K562 (cell line): ENCODE measurements at places on chromosomes 1 and 21.

DNA sequence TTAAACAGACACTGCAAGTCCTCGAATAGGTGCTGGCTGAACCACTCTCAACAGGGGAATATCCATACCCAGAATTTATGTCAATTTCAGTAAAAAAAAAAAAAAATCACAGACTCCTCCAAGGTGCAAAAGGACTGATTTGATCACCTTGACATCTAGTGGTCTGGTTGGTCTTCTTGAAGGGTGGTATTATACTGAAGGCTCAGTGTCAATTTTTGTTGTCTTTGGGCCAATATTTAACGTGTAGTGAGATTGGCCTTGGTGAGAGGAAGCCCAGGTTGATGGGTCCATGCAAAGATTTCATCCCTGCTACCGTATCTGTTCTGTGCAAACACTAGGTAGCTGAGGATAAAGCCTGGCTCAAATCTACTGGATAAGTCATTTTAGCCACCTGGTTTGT is 4.0 kb upstream of the GBP5 start:
- no peak for DNase-seq

DNA sequence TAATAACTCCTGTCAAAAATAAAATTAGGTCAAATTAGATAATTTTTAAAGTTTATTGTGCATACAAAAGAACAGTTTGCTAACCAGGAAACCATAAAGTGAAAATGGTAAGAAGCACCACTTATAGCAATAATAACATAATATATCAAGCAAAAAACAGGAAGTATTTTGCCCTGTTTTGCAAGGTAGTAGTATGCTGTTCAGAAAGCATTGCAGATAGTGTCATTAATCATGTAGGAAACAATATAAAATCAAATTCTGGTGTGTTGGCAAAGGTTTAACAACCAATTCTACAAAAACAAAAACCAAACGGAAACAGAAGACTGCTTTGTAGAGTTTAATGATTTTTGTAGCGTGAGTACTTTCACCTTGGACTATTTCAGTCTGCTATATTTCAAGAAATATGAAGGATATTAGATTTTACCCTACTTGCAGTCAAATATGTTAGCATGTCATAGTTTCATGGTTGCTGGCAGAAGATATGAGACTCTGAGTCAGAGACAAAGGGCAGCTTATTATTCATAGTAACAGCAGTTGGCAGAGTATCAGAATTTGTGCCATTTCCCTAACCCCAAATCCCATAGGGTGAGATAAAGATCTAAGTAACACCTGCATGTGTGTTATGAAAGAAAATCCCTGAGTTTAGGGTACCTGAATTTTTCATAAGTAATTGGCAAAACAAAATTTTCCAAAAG is 729.0 kb upstream of the BRINP3 start:
- no peak for DNase-seq

DNA sequence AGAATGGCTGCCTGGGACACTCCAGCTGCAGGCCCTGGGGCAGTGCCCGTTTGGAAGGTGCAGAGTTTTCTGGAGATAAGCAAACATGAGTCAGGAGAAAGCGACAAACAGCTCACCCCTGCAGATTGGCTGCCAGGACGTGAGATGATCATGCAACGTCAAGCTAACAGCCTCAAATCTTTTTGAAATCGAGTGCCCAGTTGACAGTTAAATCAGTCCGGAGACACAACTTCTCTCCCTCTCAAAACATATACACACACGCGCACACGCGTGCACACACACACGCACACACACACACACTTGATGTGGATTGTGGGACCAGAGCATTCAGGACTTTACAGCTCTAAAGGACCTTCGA is 49.4 kb downstream of the TENT5C start:
- peak; percentile 70 for DNase-seq

GRCh38 chr1:58430421-58431275 is 115.9 kb downstream of the OMA1 start:
- DNase-seq: no peak

GRCh38 chr1:48532976-48533375 is 61.0 kb upstream of the SPATA6 start:
- no peak for DNase-seq

DNA sequence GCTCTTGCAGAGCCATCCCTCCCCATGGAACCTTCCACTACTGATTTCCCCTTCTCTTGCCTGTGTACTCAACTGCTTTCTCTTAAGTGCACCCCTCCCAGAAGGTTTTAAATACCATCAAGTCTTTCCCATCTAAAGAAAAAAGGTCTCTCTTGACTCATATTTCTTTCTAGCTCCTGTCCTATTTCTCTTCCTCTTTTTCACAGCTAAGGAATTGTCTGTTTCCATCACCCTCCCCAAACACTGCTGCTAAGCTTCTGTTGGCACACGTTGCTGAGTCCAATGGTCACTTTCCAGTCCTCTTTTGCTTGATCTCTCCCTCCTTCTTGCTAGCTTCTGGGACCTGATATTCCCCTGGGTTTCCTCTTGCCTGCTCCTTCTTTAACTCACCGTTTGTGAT is 13.3 kb upstream of the GNL2 start:
- DNase-seq: no peak

DNA sequence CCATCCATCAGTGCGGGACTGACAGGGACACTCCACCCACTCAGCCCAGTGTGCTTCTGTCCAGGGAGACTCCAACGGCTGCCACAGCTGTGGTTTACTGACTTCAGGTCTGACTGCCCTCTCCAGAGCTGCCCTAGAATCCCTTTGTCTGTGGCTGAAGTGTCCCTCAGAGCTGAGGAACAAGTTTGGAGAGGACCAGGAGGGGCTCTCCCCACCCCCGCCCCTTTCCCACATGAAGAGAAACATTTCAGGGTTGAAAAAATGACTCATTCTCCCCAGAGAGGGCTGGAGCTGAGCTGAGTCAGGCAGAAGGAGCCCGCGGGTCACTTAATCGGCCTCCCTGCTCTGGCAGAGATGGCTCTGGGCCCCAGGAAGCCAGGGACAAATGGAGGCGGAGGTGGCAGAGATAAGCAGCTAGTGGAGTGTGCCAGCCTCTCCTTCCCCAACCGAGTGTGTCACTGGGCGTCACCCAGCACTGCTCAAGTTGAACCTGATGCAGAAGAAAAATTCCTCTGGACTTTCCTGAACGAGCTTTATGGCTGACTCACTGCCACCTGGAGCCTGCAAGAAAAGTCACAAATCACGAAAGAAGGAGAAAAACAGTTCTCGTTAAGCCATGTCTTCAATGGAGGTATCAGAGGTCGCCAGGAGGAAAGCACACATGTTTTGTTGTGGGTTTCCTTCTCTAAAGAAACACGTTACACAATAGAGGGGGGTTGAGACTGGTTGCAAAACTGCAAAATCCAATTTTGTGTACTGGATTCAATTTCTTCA is 34.3 kb upstream of the ECE1 start:
- peak; percentile 65 for DNase-seq

DNA sequence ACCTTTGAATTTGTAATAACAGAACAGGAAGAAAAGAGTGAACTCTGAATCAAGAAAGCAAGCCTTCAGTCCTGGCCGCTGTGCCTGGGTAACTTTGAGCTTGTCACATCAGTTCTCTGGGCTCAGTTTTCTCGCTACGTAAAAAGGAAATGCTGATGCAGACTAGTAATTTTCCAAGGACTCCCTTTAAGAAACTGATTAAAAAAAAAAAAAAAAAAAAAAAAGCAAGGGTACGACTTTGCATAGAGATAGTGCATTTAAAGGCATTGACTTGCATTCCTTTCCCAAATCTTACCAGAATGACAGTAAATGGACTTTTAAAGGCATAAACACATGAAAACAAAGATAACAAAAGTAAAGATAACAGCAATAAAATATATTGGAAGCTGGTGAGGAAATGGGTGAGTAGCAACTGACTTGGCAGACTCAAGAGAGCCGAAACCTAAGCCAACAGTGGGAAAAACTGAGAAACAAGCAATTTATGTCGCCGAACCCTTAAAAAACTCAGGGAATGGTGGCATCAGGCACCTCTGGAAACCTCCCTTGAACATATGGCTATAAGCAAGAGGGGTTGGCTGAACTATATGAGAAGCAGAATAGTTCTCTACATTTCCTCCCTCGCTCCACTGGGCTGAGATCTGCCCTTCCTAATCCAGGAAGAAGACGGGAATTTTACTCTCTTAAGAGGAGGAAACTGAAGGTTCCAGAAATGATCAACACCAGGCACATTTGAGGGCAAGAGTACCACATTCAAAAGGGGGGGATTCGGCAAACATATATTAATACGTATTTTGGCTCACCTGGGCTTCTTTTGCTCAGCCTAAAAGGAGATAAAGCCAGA is 189.2 kb downstream of the CDC7 start:
- no peak for DNase-seq

GRCh38 chr1:87678266-87678665 is 349.6 kb downstream of the LMO4 start:
- DNase-seq: no peak

- DNase-seq: peak; percentile 62
Measured at GRCh38 chr1:61318319-61319125, 236.2 kb downstream of the NFIA start.

DNA sequence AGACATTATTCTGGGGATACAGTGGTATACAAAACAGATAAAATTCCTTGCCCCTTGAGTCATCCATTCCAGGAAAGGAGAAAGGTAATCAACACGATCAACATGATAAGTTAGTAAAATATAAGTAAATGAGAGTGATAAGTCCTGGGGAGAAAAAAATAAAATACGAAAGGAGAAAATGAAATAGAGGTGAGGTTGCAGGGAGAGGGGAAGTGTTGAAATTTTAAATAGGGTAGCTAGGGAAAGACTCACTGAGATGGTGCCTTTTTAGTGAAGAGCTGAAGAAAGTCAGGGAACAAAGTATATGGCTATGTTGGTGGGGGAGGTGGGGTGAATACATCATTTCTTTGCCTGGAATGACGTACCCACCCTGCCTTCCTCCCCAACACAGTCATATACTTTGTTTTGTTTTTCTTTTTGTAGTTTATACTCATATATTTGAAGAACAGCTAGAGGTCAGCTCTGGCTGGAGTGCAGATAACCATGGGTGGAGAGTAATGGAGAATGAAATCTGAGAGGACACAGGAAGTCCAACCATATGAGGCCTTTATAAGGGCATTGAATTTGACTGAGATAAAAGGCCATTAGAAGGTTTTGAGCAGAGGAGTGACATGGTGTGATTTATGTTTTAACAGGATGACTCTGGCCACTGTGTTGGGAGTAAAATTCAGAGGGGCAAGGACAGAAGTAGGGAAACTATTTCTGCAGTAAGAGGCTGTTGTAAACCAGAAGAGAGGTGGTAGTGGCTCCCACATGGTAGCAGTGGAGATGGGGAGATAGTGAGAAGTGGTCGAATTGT is 54.8 kb downstream of the OSBPL9 start:
- DNase-seq: peak; percentile 15

DNA sequence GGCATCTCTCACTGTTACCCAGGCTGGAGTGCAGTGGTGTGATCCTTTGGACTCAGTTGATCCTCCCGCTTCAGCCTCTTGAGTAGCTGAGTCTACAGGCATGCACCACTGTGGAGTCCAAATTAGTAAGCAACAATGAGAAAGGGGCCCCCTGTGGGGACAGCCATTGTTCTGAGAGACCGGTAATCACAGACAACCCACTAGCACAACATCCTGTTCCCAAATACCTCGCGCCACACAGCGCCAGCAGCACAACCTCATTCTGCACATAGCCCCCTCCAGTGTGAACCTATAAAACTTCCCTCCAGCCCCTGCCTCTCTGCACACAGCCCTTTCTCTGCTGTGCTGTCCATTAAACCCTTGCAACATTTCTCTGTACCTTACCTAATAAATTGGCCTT is 226.4 kb downstream of the DYRK1A start:
- no peak for DNase-seq

DNA sequence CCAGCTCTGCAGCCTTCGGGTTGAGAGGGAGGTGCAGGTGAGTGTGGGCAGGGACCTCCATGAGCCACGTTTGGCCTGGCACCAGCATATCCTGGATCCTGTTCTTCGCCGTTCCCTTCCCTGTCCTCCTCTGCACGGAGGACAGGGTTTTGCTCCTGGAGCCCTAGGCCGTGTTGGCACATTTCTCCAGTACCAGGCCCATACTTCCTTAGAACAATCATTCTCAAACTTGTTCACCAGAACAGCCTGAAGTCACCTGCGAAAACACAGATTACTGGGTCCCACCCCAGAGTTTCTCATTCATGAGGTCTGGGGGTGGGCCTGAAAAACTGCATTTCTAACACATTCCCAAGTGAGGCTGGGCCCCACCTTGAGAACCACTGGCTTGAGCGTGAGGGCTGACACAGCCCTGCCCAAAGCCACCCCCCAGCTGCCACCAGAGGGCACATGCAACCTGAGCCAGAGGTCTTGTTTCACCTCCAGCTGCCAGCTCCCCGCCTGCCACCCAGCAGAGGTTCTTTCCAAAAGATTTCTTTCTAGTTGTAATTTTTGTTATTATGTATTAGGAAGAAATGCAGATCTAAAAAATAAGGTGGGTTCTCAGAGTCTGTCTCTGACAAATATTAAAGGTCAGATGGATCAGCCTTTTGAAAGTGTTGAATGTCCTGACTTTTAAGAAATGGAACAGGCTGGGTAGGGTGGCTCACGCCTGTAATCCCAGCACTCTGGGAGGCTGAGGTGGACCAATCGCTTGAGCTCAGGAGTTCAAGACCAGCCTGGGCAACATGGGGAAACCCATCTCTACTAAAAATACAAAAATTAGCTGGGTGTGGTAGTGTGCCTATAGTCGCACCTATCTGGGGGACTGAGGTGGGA is 39.6 kb upstream of the LDLRAP1 start:
- no peak for DNase-seq

- no peak for DNase-seq
Measured at GRCh38 chr1:10173582-10173981, 36.8 kb upstream of the KIF1B start.

GRCh38 chr21:45004481-45005247 is 64.8 kb downstream of the SLX9 start:
- peak; percentile 29 for DNase-seq

- no peak for DNase-seq
Measured at GRCh38 chr1:228751360-228752098, 16.2 kb downstream of the RHOU start.

- DNase-seq: no peak
Measured at GRCh38 chr1:25217015-25217414, 15.3 kb downstream of the SYF2 start.

DNA sequence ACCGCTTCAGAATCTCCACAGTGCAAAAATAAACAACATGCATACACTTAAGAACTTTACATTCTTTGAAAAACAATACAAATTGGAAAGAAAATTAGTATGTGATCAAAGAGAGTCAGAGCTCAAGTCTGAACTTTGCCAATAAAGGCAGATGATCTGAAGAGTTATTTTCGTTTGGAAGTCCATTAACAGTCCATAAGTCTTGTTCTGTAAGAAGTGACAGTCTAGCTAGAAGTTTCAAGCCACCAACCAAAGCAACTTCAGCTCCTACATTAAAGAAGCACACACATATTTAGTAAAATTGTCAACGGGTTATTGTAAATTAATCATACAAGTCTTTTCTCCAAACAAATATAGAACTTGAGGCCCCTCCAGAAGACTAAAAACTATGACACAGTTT is 20.7 kb downstream of the ANGEL2 start:
- no peak for DNase-seq

DNA sequence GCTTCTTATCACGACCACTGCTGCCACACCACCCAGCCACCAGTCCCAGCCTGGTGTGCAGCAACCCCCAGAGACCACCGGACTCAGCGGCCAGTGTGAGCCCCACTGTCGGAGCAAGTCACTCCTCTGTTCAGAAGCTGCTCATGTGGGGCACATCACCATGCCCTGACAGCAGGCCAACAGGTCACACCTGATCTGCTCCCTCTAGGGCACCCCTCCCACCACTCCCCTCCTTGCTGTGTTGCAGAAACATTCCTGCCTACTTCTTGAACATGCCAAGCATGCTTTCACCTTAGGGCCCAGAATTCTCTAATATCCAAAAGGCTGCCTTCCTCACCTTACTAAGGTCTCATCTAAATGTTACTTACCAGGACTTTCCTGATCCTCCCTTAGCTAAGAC is 146.5 kb downstream of the SLC45A1 start:
- DNase-seq: no peak

GRCh38 chr1:164562511-164562910 is 3.5 kb downstream of the PBX1 start:
- DNase-seq: no peak
